Dorsolateral prefrontal cortex (tissue), 122 donors: ENCODE measurements at places on chromosomes 12 and 14. TPM values are rescaled to one million over a fixed set of nuclear protein-coding genes. Genes with fewer than 3 reads are reported as not detected.
A peak's percentile ranks its signal among the peaks of the same experiment; 100 is the strongest.

The USP44 gene
- 3.3 TPM for total RNA-seq

GRCh38 chr14:89955022-89955744 is 544 bp upstream of the TDP1 start:
- no peak for DNase-seq

GRCh38 chr14:94594441-94594840 is 13.2 kb downstream of the SERPINA5 start:
- DNase-seq: no peak

DNA sequence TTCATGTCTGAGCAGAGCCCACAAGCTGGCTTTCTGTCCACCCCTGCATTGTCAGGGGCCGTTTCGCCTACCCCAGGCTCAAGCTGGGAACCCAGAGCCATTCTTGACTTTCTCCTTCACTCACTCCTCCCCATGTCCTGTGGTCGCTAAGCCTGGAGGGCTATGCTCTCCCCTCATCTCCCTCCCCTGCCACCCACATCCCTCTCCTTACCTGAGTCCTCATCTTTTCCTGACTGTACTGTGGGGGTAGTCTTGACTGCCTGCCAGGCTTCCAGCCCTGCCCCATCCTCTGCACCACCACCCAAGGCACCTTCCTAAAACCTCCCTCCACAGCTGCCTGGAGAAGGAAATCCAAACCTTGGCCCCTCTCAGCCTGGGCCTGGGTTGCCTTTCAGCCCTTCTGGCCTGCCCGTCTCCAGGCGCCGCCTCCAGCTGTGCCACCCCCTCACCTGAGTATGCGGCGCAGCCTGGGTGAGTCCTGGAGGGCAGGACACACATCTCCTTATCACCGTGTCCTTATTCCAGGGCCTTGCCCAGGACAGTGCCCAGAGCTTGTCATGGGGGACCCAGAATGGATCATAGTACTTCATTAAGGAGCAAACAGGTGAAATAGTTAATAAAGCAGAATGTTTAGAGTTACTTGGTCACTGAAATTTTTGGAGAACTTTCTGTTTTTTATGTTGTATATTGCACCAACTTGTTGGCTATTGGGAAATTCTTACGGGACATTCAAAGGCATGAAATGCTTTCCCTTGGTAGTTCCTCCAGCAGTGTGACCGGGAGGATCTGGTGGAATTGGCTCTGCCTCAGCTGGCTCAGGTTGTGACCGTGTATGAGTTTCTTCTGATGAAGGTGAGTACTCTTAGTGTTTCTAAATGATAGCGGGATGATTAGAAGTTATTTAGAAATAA is 14.5 kb downstream of the ZNF839 start:
- DNase-seq: peak; percentile 16

GRCh38 chr14:29444216-29444615 is 483.4 kb downstream of the PRKD1 start:
- no peak for DNase-seq

- DNase-seq: no peak
These were observed 238.5 kb downstream of the CACNA1C start for GRCh38 chr12:2291182-2291832.

DNA sequence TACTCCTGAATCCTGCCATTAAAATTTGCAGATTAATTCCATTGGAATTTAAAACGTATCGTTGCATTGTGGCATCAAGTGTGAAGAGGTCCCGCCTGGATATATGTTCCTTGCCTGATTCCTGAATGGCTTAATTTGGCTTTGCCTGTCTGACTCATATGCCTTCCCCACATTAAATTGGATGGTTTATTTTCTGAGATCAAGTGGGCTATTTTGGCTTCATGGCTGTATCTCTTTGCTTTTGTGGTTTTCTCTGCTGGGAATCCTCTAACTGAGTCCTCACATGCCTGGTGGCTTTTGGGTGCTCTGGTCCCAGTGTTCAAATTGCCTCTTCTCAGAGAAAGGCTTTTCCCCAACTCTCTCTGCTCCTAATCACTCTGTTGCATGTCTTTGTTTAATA is 127.9 kb upstream of the DYRK2 start:
- DNase-seq: no peak
